ENCODE measurements at places on chromosomes 1 and 21. TPM values are rescaled to one million over a fixed set of nuclear protein-coding genes. Genes with fewer than 3 reads are reported as not detected.

TIE1 gene
- total RNA-seq = 63.6 TPM

KLF17 gene
- total RNA-seq = not detected

C1orf94 gene
- not detected for total RNA-seq

MCM3AP gene
- 180 TPM for total RNA-seq

GIPC2 gene
- total RNA-seq = 2.1 TPM

NHLH1 gene
- not detected for total RNA-seq

OVAAL gene
- total RNA-seq = not detected

OR10R2 gene
- total RNA-seq = not detected
